Tongue (tissue), 3 donors: ENCODE measurements at places on chromosomes 5 and 9. TPM values are rescaled to one million over a fixed set of nuclear protein-coding genes. Genes with fewer than 3 reads are reported as not detected.

DNA sequence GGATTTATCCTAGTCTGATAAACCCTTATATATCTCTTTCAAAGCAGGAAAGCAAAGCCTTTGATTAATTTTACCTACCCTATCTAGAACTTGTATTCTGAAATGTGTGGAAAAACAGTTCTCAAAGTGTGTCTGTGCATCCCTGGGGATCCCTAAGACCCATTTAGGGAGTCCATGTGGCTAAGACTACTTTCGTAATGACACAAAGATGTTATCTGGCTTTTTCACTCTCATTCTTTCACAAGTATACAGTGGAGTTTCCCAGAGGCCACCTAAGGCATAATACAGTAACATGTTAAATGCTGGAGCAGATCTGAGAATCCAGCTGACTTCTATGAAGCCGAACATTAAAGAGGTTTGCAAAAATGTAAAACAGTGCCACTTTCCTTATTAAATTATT lies 54.3 kb upstream of the TNFSF15 start:
- DNase-seq = no peak

GRCh38 chr9:100211476-100211875 lies 112.4 kb downstream of the INVS start:
- peak; percentile 66 for DNase-seq

- DNase-seq = peak; percentile 89
Observed at GRCh38 chr9:105168870-105169319, 75.6 kb upstream of the SLC44A1 start.

DNA sequence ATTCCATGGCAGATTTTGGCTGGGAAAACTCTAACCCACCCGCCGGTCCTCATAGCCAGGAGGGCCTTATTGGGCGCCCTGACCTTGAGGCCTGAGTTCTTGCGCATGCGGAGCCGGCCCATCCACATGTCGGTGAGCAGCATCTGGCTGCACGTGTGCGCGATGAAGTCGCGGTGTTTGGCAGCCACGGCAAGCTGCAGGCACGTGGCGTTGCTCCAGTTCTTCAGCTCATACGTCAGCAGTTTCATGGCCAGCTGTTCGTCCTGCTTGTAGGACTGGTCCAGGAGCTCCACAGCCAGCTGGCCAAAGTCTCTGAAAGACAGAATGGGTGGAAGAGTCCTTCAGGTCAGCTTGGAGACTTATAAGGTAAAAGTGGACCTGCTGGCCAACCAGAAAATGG lies 204.3 kb upstream of the KLF9 start:
- DNase-seq = peak; percentile 28

DNA sequence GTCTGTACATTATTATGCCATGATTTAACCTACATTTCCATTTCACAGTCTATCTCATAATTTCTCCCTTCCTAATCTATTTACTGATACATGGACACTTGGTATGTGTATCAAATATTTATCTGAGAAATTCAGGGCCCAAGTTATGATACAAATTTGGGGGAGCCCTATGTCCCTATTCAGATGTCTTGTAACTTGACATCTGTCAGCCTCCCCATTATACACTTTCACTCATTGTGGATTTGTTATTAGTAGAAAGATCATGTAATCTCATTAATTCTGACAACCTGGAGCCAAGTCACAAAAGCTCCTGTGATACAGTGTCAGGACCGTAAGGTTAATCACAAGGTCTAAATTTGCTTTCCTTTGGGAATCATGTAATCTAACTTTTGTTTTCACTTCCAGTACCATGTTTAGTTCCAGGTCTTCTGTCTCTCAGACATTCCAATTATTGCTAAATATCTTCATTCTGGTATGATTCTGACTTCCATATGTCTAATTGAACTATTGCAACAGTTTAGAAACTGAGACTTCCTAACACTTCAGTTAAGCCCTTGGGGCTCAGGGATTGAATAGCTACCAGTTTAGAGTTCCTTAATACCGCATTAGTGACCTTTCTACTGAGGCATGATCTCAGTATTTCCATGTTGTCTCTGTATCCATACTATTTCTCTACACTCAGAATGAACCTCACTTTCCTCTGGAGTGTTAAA lies 182.9 kb upstream of the NUDT12 start:
- DNase-seq = no peak

The TMEM232 gene
- 3.8 TPM for total RNA-seq

The SCGB3A2 gene
- 5.8 TPM for total RNA-seq

The CDC23 gene
- 35.0 TPM for total RNA-seq

The TEX48 gene
- total RNA-seq = not detected

The GARIN3 gene
- not detected for total RNA-seq

DNA sequence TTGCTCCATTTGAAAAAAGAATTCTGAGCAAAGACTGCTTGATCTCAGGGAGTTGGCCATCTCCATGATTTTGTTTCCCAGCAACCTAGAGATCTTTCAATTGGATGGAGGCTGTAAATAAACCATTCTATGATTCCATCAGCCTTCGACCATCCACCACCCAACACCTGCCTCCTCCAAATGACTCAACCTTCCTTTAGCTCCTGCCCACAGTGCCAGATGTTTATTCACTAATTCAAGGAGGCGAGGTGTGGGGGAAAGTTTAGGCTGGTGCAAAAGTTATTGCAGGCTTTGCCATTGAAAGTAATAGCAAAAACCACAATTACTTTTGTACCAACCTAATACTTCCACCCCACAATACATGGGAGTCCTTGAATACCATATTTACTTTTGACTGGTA lies 327.5 kb downstream of the CAAP1 start:
- DNase-seq = no peak

The NACC2 gene
- total RNA-seq = 9.8 TPM

The FOXD4L3 gene
- total RNA-seq = not detected

- no peak for DNase-seq
Observed at GRCh38 chr5:134345996-134346395, 21.0 kb downstream of the CDKL3 start.

The PGM5 gene
- total RNA-seq = 94.5 TPM

DNA sequence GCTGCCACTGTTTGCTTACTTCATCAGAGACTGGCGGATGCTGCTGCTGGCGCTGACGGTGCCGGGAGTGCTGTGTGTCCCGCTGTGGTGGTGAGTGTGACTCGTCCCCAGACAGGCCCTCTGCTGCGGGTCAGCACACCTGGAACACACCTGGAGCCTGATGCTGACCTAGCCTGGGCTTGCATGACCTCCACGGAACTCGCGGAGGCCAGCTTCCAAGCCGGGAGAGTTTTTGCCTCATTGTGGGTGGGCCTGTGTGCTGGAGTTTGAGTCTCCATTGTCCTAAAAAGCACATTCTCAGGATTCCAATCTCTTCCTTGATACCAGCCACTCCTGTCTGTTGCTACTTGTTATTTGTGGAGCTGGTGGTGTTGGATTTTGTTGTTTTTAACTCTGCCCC lies 28.1 kb downstream of the SLC22A4 start:
- DNase-seq = no peak

- DNase-seq = peak; percentile 66
Observed at GRCh38 chr5:50958852-50959457, 292.5 kb downstream of the PARP8 start.

DNA sequence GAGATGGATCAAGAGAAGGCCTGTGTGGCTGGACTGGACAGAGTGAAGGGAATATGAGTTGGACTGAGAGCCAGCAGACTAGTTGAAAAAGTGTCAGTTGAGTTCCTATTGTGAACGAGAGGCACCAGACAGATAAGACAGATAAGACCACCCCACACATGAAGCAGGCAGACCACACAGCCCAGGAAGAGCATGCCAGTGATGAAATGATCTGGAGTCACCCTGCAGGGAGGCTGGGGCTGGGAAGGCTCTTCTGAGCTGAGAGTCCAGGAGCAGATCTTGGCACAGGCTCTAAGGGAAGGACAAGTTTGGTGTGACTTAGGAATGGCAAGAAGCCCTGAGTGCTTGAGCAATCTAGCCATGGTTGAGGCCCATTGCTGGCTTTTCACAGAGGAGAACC lies 10.6 kb upstream of the SLC25A48 start:
- no peak for DNase-seq

DNA sequence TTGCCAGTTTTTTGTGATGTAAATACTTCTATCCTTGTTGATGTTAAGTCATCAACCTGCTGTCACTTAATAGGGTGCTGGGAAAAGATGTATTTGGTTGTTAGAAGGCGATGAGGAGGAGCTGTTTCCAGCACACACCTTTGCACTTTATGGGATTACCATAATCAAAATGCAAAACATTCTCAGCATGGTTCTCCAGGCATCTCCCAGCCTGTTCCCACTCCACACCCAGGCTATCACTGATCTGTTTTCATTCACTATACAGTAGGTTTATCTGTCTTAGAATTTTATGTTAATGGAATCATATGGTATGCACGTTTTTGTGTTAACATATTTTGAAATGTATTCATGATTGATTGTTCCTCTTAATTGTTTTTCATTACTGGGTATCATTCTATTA lies 35.9 kb downstream of the PCSK5 start:
- no peak for DNase-seq

- DNase-seq = no peak
Observed at GRCh38 chr5:173707392-173707791, 90.9 kb upstream of the BOD1 start.
